ENCODE measurements at places on chromosomes 3 and 15.
A peak's percentile ranks its signal among the peaks of the same experiment; 100 is the strongest.

DNA sequence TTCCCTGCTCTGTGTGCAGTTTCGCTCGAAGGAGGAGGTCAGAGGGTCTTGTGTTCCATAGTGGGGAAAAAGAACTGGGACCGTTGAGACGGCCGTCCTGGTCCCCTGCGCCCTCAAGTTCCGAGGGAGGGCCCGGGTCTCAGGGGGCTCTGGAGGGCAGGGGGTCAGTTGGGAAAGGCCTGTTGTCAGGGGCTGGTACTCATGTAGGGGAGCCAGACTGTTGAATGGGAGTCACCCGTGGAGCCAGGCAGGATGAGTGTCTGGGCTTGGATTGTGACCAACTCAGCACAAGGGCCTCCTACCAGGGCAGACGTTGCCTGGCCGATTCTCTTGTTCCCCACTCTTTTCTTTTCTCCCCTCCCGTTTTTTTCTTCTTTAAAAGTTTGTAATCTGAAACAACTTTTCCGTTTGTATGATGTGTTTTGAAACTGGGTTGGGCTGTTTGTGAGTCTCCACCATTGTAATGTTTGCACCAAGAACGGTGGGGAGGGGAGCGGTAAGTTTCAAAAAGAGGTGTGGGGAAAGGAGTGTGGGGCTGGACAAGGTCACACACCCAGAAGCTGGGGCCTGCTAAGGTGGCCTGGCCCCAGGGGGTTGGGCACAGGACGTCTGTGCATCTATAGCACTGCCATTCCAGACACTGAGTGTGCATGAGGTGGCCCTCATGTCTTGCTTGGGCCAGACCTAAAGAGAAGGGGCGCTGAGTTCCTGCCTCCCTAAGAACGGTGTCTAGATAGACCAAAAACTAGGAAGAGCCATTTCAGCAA is 1.1 kb downstream of the CMTM7 start:
- peak; percentile 57 for DNase-seq

- no peak for DNase-seq
These were observed 20.8 kb upstream of the CNTN6 start for GRCh38 chr3:1072041-1072440.

DNA sequence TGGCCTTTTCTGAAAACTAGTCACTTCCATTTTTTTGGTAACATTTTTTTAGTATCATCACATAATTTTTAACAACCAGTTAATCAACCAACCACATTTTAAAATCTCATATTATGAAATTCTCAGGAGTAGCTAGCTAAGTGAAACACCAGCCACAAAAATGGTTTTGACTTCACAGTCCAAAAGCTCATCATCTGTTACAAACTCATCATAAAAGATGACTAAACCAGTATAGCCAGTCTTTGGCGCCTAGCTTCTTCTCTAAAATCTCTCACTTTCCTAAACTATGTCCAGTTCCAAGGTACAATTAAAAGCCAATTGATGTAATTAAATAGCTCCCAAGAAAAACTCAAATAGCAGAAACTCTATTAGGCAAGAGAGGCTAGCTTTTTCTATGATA is 88.2 kb upstream of the ZNF385D start:
- DNase-seq, result no peak

DNA sequence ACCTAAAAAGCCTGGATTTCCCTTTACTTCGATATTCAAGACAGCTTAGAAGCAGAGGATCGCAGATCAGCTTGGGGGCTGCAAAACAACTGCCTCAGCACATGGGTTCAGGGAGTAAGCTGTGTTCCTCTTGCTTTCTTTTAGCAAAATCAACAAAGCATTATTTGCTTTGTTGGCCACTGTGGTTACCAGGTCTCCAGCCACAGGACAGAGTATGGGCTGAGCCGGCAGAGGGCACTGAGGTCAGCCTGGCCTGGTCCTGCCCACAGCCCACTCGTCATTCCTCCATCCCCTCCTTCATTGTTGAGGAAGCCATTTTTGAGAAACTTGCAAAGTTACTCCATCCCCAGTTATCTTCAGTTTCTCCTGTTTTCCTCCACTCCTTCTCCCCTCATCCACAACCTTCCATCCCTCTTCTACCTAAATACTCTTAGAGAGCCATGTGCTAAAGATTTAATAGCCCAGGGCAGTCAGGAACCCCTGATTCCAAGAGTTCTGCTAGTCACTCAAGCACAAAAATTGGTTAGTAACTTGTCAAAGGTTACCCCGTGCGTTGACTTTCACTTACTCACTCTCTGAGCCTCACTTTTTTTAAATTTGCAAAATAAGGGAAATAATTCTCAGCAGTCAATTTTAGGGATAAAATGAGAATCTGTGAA is 60.0 kb upstream of the HES1 start:
- DNase-seq, result no peak

DNA sequence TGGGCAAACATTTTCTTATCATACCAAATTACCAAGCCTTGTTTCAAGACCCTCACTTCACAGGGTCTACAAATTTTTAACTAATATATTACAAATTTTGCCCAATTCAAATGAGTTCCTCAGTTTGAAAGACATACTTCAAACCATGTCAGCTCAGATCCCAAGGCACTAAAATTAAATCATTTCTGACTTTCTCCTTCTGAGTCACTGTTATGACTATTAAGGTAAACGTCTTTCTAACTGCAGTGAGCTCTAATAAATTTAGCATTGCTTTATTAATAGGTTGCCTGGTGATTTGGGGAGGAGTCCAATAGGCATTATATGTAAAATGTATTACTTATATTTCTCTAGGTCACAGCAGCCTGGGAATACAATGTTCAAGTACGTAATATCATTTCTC is 158.2 kb upstream of the ARHGEF26 start:
- DNase-seq, result peak; percentile 53

GRCh38 chr3:89101251-89101650 is 6.2 kb upstream of the EPHA3 start:
- DNase-seq, result no peak

- DNase-seq, result no peak
These were observed 21.4 kb upstream of the KPNA1 start for GRCh38 chr3:122535964-122536631.

GRCh38 chr3:193794002-193794881 is 201.2 kb downstream of the OPA1 start:
- DNase-seq, result no peak

GRCh38 chr15:99187936-99188335 is 61.4 kb downstream of the TTC23 start:
- no peak for DNase-seq

GRCh38 chr15:27486683-27487647 is 516.0 kb downstream of the GABRG3 start:
- no peak for DNase-seq

GRCh38 chr3:53158765-53159155 is 2.2 kb upstream of the PRKCD start:
- no peak for DNase-seq

- peak; percentile 76 for DNase-seq
These were observed 29.7 kb downstream of the ACAD11 start for GRCh38 chr3:132629928-132630327.

DNA sequence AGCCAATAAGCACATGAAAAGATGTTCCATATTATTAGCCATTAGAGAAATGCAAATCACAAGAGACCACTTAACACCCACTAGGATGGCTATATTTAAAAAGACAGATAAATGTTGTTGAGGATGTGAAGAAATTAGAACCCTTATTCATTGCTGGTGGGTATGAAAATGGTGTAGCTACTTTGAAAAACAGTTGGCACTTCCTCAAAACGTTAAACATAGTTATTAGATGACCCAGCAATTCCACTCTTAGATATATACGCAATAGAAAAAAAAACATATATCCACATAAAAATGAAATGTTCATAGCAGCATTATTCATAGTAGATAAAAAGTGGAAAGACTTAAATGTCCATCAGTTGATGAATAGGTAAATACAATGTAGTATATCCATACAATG is 47.1 kb upstream of the TERB2 start:
- DNase-seq, result no peak

GRCh38 chr15:60568301-60568742 is 89.4 kb upstream of the ICE2 start:
- no peak for DNase-seq

DNA sequence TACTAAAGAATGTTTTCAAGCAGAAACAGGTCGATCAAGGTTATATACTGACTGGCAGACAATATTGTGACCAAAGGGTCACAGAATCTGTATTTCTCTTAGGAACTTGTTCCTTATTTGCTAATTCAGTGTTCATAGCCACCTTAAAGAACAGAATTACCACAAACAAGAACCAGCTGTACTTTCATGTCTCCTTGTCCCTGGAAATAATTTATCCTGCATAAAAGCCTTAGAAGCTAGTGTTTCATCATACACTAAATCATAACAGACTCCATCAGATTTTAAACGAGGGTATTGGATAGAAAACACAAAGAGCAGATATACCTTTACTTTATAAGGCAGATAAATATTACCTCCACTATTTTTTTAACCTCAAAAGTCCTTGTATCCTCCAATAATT is 6.4 kb downstream of the DNAJC19 start:
- DNase-seq, result no peak

Measured in epithelial cell of esophagus (primary cell).